Lower leg skin (tissue), 4 donors: ENCODE measurements at places on chromosomes 3 and 15. TPM values are rescaled to one million over a fixed set of nuclear protein-coding genes. Genes with fewer than 3 reads are reported as not detected.

The NPAP1 gene
- not detected for total RNA-seq

The EXD1 gene
- total RNA-seq: not detected

The SLC22A13 gene
- not detected for total RNA-seq

The FOXB1 gene
- total RNA-seq: not detected

The CD96 gene
- 0.27 TPM for total RNA-seq

The C15orf62 gene
- 45.7 TPM for total RNA-seq

The GCHFR gene
- 91.0 TPM for total RNA-seq

The NOX5 gene
- total RNA-seq: 0.04 TPM

The CHDH gene
- 4.6 TPM for total RNA-seq

The SERPINI2 gene
- not detected for total RNA-seq

The CAND2 gene
- total RNA-seq: 0.63 TPM

The OR5K2 gene
- total RNA-seq: not detected

The SEMA7A gene
- total RNA-seq: 30.5 TPM

The SPATA12 gene
- total RNA-seq: not detected

The GPR149 gene
- 0.26 TPM for total RNA-seq

The DAPK2 gene
- 27.5 TPM for total RNA-seq

The SMCO1 gene
- not detected for total RNA-seq

The SLC28A1 gene
- not detected for total RNA-seq

The ACP3 gene
- 50.0 TPM for total RNA-seq

The SLC24A5 gene
- 3.6 TPM for total RNA-seq

The LRRC15 gene
- total RNA-seq: 21.0 TPM

The FBN1 gene
- 15.0 TPM for total RNA-seq

The PP2D1 gene
- not detected for total RNA-seq

The MCF2L2 gene
- 1.3 TPM for total RNA-seq
